ENCODE measurements at places on chromosomes 2 and 18.

DNA sequence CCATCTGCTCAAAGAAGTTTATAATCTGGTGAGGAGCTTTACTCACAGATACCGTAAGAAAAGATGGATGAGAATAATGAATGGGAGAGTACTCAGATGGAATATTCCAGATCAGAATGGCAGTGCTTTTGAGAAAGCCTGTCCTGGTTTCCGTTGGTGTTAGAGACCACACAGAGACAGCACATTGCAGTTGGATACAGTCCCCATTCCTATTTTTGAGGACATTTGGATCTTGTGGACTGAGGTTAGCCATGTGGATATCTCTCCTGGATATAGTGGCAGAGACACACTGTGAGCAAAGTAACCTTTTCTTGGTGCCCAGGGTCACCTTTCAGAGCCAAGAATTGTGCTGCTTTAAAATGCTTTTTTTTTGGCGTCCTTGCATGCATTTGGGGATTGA lies 63.7 kb downstream of the TANC1 start:
- no peaks in the 10 kb centered on the region for H3K4me1 ChIP-seq
- DNase-seq: no peak
- no peaks in the 10 kb centered on the region for H3K36me3 ChIP-seq
- H3K4me3 ChIP-seq: no peak overlapping the region
- no peak overlapping the region for H3K27ac ChIP-seq

DNA sequence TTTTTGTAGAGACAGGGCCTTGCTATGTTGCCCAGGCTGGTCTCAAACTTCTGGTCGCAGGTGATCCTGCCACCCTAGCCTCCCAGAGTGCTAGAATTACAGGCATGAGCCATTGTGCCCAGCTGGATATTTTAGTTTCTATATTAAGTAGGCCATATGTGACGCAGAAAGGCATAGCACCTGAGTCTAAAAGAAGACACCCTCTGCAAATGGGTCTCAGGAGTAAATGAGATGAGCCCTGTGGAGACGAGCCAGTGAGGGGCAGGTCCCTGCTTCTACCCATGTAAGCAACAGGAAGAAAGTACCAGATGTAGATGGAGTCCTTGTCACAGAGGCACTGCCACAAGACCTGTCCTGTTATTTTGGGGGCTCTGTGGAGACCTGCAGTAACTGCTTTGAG lies 322.4 kb downstream of the PTPRM start:
- H3K4me3 ChIP-seq: no peak overlapping the region
- H3K27me3 ChIP-seq: no peaks in the 10 kb centered on the region
- no peaks in the 10 kb centered on the region for H3K4me1 ChIP-seq
- H3K27ac ChIP-seq: no peak overlapping the region
- H3K36me3 ChIP-seq: no peaks in the 10 kb centered on the region

- no peaks in the 10 kb centered on the region for H3K36me3 ChIP-seq
- DNase-seq: no peak
- H3K4me3 ChIP-seq: no peak overlapping the region
Measured at GRCh38 chr2:212912445-212913103, 238.8 kb downstream of the IKZF2 start.

DNA sequence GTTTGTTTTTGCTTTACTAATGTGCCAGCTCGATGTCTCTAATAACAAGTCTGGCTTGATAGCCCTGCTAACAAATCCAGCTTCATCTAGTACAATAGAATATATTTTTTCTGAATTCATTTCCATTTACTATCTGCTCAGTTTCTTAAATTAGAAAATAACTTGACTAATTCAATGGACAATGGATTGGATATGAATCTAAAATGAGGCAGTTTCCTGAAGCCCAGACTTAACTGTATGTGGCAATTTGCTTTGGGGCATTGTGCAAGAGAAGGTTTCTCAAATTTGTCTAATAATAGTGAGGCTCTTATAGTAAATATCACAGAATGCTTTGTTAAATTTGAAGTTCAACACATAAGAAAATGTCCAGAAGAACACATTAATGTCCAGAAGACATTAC lies 25.8 kb downstream of the CALCRL start:
- H3K4me3 ChIP-seq: no peak overlapping the region
- H3K27me3 ChIP-seq: no peaks in the 10 kb centered on the region
- H3K4me1 ChIP-seq: no peaks in the 10 kb centered on the region
- H3K27ac ChIP-seq: no peak overlapping the region
- no peaks in the 10 kb centered on the region for H3K36me3 ChIP-seq

DNA sequence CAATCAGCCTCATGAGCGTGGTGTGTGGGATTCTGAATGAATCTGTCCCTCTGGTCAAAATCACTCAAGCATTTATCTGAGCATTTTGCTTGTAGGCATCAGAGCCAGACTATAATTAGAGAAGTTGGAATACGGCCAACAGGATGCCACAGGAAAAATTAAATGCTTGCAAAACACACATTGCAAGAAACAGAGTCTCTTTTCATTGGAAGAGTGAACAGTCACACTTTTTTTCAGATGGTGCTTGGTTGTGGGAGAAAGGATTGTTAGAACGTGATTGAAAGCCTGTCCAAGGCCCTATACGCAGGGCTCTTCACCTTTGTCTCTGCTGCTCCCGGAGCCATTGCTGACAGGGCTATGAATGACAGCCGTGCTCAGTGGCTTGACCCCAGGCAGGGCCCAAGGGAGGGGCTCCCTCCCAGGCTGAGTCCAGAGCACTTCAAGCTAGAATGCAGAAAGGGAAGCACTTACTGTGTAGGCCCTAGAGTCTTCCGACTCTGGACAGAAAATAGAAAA lies 59.8 kb downstream of the SNTG2 start:
- no peak overlapping the region for H3K27ac ChIP-seq
- DNase-seq: no peak
- H3K4me3 ChIP-seq: no peak overlapping the region
- H3K4me1 ChIP-seq: no peaks in the 10 kb centered on the region

DNA sequence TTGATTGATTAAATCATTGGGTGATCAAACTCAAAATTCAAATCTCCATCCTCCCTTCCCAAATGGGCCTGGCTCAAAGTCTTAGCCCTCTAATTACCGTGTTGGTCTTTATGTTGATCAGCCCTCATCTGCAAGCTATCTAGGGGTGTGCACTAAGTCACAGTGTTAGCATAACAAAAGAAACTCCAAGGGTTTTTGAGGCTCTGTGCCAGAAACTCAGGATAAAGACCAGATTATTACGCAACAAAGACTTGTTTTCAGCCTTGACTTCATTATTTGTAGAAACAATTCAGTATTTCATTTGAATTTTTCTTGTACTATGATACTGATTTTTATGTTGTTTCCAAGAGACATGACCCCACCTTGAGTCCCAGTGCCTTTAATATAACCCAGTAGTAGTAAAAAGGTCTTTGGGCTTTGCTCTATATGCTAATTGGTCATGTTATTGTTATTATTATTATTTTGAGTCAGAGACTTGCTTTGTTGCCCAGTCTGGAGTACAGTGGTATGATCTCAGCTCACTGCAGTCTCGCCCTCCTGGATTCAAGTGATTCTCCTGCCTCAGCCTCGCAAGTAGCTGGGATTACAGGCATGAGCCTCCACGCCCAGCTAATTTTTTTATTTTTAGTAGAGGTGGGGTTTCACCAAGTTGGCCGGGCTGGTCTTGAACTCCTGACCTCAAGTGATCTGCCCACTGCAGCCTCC lies 13.9 kb downstream of the PSMD14 start:
- H3K4me1 ChIP-seq: no peaks in the 10 kb centered on the region
- H3K27me3 ChIP-seq: no peaks in the 10 kb centered on the region
- DNase-seq: no peak
- H3K4me3 ChIP-seq: no peak overlapping the region
- H3K36me3 ChIP-seq: peaks cover 5% of the 10 kb centered on the region

GRCh38 chr2:101852824-101853223 lies 138.9 kb upstream of the IL1R2 start:
- DNase-seq: no peak
- no peaks in the 10 kb centered on the region for H3K27me3 ChIP-seq
- H3K27ac ChIP-seq: no peak overlapping the region
- H3K4me1 ChIP-seq: no peaks in the 10 kb centered on the region
- H3K4me3 ChIP-seq: no peak overlapping the region
- H3K36me3 ChIP-seq: peaks cover 46% of the 10 kb centered on the region

GRCh38 chr18:59617468-59617932 lies 79.7 kb downstream of the CCBE1 start:
- no peak overlapping the region for H3K27ac ChIP-seq
- H3K36me3 ChIP-seq: no peaks in the 10 kb centered on the region
- H3K4me1 ChIP-seq: no peaks in the 10 kb centered on the region
- no peak for DNase-seq

- H3K27ac ChIP-seq: no peak overlapping the region
- no peak for DNase-seq
- H3K4me1 ChIP-seq: no peaks in the 10 kb centered on the region
- H3K4me3 ChIP-seq: no peak overlapping the region
Measured at GRCh38 chr18:65817178-65817577, 66.4 kb downstream of the CDH7 start.

DNA sequence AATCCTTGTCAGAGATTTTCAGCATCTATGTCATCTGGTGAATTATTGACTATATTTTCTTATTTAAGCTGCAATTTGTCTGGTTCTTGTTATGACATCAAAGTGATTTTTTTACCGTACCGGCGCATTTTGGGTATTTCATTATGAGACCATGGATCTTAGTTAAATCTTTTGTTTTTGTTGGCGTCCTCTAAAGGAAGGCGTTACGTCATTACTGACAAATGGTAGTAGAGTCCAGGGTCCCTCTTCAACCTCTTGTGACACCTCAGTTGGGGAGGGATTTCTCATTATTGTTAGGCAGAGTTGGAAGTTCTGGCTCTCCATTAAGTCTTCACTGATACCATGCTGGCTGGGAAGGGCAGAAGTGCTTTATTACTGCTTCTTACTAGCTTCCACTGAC lies 175.8 kb upstream of the MMADHC start:
- H3K36me3 ChIP-seq: no peaks in the 10 kb centered on the region
- H3K4me3 ChIP-seq: no peak overlapping the region
- H3K4me1 ChIP-seq: no peaks in the 10 kb centered on the region
- no peak for DNase-seq
- H3K27me3 ChIP-seq: no peaks in the 10 kb centered on the region

DNA sequence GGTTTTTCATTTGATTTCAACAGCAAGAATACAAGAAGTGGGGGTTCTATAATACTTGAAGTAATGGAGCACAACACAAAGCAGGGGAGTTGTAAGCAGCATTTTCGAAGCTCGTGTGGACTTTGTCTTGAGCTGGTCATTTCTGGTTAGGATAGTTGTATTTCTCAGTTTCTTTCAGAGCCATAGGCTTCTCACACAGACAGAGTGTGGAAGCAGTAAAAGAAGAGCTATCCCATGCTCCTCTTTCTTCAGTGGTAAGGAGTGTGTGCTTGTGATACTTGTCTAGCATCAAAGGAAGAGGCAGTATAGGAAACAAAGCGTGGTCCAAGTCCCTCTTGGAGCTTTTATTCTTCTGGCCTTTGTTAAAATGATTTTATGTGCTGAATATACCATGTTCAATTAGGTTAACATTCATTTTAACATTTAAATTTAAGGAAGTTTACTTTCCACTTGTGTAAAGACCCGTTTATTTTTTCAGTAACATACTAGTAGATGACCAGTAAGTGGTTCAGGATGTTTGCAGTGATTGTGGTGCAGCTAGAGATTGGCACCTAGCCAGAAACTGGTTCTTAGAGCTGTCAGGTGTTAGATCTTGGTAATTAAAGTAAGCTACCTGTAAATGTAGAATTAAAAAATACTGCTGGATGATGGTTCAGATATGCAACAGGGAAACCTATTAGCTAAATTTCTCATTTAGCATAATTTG lies 14.6 kb downstream of the CCNYL1 start:
- no peaks in the 10 kb centered on the region for H3K4me1 ChIP-seq
- no peak for DNase-seq
- no peak overlapping the region for H3K27ac ChIP-seq

- no peak overlapping the region for H3K4me3 ChIP-seq
- H3K27me3 ChIP-seq: peaks cover 3% of the 10 kb centered on the region
- no peak overlapping the region for H3K27ac ChIP-seq
- H3K36me3 ChIP-seq: no peaks in the 10 kb centered on the region
Measured at GRCh38 chr2:48069769-48070168, 163.5 kb upstream of the FBXO11 start.

DNA sequence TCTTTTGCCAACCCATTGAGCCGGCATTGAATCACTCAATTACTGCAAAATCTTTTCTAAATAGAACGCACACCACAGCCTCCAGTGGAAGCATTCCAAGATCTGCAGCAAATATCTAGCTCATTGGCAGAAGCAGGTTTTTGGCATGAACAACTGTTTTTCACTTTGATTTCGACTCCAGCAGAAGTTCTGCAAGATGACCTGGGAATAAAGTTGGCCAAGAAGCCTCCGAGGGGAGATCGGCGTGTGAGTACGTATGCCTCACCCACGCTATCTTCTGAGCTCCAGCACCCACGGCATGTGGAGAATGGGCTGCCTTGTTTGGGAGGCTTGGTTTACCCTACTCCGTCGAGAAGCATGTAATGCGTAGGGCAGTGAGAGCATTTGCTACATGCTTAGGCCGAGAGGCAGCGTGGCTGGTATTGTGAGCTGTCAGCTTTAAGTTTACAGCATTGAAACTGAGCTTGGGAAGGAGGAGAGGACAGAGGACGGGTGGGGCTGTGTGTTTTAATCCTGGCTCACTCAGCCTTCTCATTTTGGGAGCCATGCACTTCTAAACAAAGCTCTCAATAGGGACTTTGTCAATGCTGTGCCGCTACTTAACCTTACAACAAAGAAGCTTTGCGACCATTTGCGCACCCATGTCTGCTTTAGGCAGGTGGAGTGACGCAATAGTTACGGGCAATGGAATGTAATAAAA lies 10.5 kb downstream of the PCARE start:
- H3K27ac ChIP-seq: no peak overlapping the region
- H3K27me3 ChIP-seq: no peaks in the 10 kb centered on the region
- no peaks in the 10 kb centered on the region for H3K4me1 ChIP-seq
- no peak for DNase-seq
- H3K36me3 ChIP-seq: no peaks in the 10 kb centered on the region

DNA sequence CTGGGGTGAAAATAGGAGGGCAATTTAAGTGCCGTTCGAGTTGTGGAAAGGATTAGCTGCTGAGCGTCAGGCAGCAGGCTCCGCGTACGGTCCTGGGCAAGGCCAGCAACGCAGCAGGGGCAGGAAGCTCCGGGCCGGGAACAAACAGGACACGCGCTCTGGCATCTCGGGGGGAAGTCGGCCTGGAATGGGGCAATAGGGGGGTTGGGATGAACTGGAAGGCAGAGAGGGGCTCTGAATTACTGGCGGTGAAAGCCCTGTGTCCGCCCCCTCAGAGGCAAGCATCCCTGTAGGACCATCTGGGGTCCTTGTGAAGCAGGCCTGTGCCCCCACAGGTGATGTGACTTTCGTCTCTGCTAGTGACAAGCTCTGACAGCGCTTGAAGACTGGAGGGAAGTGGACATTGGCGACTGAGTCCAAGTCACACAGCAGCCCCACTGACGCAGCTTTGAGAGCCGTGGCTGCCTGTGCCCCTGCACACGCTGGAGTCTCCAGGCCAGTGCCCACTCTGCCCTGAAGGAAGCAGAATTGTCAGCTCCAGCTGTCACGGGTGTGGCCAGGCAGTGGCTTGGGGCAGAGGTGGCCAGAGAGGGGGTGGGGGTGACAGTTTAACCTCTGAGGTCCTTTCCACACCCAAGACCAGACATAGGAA lies 22.3 kb downstream of the GPR35 start:
- H3K4me3 ChIP-seq: no peak overlapping the region
- peaks cover 7% of the 10 kb centered on the region for H3K4me1 ChIP-seq

DNA sequence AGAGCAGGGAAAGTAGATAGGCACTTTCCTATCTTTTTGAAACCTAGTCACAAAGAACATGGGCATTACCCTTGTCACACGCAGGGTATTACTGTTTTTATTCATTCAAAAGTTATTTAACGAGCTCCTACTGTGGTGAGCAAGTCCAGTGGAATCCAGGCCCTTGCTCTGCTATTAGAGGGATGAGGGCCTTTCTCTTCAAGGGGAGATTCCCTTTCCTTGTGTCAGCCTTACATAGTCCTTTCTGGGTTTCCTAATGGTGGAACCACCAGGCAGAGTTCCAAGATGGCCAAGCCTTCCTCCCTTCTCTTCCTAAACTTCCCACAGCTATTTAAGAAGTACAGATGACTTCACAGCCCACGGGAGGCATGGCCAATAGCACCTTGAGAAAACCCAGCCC lies 64.6 kb downstream of the SPTBN1 start:
- H3K4me3 ChIP-seq: no peak overlapping the region
- no peaks in the 10 kb centered on the region for H3K27me3 ChIP-seq
- no peak for DNase-seq

Measured in effector memory CD4-positive, alpha-beta T cell (primary cell).